ENCODE measurements at places on chromosomes 4 and X.
A peak's percentile ranks its signal among the peaks of the same experiment; 100 is the strongest.

DNA sequence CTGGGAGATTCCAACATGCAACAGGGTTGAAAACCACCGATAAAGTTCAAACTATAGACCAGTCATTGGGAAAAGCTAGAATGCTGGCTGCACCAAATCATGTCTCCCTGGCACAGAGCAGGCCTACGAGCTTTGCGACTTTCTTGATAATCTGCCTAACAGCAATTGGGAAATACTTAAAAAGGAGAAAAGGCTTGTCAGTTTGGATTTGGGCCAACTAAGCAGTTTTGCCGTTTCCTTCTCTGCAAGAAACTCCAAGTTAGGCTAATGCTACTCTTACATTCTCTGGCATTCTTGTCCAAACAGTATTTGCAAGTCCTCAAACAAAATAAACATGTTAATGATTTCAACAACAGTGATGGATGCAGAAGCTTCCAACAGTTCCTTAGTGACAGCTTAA, 87.9 kb downstream of the PDK3 start:
- DNase-seq: peak; percentile 33

DNA sequence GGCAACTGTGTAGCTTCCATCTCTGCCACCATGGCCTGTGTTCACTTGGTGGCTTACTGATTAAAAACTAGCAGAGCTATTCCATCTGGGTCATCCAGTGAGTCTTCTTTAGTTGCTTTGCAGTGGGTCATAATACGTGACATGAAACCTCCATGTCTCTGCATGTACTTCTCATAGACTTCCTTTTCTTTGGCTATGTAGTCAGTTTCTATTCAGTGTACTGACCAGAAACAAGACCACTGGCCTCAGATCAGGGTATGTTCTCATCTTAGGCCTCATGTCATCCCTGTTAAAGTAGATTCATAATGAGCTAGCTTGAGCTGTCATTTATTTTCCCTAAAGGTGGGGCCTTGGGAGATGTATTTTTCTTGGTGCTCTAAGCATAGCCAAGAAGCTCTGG, 195.2 kb downstream of the CCNG2 start:
- no peak for DNase-seq

DNA sequence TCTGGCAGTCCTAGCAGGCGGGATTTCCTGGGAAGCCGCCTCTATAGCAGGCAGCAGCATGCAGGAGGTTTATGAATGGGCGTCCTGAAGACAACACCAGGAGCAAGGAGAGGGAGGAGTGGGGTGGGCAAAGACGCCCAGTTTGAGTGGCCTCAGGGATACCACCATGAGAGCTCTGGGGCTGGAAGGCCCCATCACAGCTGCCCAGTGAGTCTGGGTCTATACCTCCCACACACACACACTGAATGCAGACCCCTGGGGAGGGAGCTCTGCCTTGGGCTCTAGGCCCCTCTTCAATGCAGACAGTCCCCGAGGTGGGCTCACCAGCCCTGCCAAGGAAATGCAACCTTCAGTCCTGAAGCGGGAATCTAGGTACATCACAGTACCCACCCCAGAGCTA, 98.6 kb downstream of the AFAP1 start:
- no peak for DNase-seq

DNA sequence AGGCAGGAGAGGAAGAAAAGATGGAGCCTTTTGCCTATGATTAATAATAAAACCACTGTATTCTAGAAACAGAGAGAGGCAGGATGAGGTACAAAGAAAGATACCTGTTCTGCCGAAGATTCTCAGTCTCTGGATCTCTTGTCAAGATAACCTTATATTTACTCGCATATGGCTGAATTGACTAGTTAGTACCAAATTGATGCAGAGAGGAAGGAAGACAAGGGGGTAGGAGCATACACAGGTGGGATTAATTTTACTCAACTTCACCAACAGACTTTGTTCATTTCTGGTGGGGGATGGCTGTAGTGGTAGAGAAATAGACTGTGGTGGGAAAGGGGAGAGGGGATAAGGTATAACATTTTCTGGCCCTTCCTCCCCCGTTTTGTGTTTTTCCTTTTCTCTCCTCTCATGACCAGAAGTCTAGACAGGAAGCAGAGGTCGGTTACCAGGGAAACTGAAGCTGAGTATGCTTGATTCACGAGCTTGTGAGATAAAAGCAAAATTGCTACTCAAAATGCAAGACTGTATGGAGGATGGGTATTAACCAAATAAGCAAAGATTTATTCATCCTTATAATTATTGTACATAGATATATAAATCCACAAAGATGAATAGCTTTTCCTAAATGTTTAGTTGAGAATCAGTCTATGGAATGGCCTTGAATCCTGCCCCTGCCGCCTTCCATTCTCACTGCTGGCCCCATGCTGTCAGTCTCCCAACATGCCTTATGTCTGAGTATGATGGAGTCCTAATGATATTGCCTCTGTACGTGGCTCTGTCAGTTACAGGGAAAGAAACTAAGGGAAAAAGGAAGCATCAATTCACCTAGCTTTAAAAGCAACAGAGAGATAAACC, 17.8 kb upstream of the PAGE2B start:
- DNase-seq: peak; percentile 75

DNA sequence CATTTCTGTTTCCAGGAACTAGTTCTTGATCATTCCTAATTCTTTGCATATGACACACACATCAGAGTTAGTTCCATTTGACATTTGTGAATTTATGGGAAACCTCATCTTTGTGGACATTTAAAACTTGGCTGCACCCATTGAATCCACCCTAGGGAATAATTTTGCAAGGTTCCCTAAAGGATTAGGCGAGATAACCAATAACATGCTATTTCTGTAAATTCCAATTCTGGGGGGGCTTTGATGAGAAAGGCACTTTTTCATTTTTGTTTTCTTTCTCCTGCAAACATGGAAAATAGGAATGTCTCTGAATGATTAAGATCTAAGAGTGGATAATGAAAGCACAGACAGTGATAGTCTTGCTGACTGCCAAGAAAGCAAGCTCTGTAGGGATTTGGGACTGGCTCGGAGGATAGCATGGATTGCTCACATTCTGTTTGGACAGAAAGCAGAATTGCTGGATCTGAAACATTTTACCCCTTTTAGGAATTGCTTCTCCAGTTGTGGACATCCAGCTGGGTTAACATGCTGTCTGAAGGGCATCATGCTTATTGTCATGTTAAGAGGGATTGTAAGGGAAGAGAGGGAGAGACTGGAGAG, 145.1 kb downstream of the NHS start:
- no peak for DNase-seq

DNA sequence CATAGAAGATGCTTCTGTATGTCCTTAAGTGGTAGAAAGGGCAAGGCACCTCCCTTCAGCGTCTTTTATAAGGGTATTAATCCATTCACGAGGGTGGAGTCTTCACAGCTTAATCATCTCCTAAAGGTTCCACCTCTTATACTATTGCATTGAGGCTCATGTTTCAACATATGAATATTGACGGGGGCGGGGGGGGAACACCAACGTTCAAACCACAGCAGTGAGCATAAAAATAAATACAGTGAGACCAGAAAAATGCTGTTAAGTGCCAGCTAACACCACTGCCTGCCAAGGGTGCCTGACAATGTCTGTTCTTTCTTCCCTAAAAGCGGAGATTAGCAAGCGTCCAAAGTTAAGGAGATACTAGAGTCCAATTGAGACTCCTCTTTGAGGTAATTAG, 323.3 kb downstream of the STK32B start:
- no peak for DNase-seq

GRCh38 chr4:16270454-16271328, 44.4 kb upstream of the TAPT1 start:
- DNase-seq: no peak

- peak; percentile 68 for DNase-seq
Observed at GRCh38 chr4:156898373-156899117, 73.1 kb downstream of the PDGFC start.

DNA sequence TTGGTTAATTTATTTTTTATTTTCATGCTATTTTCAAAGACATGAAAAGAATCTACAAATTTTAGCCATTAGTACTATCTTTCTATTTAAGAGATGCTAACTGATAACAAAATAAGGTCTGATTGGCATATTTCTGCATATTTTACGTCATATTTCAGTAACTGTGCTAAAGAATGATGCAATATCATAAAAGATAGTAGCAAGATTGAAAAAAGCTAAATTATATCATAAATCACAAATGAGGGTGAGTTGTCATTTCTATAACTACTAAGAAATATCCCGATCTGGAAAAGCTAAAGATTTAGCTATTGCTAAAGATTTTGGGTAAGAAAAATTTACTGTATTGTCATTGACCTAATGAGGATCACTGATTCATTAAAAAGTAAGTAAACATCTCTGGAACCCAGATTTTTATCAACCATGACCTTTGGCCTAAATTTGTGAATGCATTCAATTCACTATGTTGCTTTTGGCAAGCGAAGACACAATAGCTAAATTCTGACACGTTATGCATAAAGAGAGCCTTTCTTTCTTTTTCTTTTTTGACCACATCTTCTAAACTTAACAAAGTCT, 103.6 kb downstream of the HPGD start:
- no peak for DNase-seq

GRCh38 chrX:56765811-56766553, 36.9 kb downstream of the NBDY start:
- no peak for DNase-seq

DNA sequence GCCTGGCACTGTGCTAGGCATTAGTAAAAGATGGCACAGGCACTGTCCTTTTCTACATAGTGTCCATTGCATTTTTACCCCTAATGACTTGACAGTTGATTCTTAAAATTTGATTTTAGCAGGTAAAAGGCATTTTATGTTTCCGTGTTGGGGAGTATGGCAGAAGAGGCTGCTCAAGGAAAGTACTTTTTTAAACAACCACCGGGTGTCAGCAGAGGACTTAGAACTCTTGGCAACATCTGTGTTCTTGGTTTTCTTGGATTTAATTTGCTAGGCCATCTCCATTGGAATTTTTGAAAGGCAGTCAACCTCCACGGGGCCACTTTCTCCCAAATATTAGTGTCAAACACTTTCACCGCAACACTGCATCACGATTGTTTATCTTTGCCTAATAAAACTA, 102.9 kb downstream of the TSPAN7 start:
- DNase-seq: peak; percentile 63

DNA sequence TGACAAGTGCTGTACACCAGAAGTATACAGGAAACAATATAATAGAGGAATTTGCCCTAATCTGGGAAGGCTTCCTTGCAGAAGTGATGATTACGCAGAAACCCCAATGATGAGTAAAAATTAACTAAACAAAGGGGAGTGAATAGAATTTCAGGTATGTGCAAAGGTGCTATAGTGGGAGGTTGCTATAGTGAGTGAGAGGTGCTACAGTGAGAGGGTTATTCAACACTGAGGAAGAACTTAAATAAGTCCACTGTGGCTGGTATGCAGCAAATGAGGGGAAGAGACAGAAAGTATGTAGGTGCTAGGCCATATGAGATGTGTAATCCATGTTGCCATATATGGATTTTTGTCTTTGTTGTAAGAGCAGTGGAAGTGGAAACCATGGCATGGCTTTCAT, 69.5 kb downstream of the TRIM2 start:
- DNase-seq: no peak

DNA sequence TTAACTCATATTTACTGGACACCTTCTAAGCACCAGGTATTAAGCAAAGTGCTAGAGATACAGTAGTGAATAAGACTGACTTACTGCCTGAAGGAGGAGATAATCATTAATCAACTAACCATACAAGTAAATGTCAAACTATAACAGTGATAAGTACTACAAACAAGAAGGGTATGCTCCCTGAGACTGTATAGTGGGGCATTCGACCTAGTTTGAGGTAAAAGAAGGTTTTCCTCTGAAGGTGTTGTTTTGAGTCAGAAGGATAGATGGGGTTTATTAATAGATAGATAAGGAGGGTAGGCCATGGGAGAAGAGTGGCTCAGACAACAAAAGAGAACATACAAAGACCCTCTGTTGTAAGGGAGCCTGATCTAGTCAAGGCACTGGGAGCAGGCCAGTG, 105.4 kb downstream of the DDIT4L start:
- DNase-seq: no peak

GRCh38 chr4:168685136-168685809, 188.4 kb downstream of the PALLD start:
- no peak for DNase-seq

GRCh38 chr4:85867271-85867670, 392.3 kb downstream of the ARHGAP24 start:
- no peak for DNase-seq

GRCh38 chr4:132094017-132094416, 1055.1 kb upstream of the PCDH10 start:
- no peak for DNase-seq

- DNase-seq: no peak
Observed at GRCh38 chrX:1407035-1407434, 15.1 kb upstream of the SLC25A6 start.

DNA sequence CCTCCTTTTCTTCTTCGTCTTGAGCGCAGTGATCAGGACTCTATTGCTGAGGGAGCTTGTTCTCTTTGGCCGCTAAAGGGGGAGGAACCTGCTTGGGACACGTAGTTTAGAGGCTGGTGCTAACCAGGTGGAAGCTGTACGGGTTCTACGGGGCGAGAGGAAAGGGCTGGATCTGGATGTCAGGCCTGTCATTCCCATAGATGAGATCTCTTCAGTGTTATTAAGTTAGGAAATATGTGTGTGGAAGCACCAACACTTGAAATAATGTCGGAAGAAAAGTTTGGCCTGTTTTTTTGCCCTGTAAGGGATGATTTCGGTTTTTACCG, 643 bp downstream of the SRP72 start:
- DNase-seq: peak; percentile 52

GRCh38 chrX:132737743-132738142, 220.7 kb downstream of the HS6ST2 start:
- no peak for DNase-seq

DNA sequence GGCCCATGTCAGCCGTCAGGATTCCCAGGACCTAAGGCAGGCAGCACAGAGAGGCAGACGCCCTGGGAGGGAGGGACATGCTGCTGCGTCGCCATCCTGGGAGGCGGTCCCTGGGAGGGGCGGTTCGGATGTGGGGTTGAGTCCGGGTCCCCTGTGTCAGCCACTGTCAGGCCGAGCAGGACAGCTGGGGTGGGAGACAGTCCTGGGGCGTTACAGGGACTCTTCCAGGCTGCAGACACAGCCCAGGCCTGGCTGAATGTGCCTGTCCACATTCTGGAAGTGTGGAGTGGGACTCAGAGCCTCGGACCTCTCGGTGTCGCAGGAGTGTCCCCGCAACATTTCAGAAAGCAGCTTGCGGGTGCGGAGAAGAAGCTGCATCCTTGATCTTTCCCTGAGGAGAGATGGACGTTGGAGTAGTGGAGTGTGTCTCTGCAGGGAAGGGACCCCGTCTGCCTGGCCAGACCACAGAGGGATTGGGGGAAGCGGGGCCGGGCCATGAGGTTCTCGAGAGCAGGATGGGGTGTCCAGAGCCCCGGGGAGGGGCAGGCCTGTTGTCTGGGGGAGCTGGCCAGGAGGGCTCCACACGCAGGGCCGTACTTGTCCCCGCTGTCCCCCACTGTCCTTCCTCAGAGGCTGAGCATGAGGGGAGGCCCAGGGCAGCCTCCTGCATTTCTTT, 6.1 kb downstream of the AKAP17A start:
- no peak for DNase-seq

GRCh38 chrX:114924423-114924822, 93.0 kb downstream of the IL13RA2 start:
- peak; percentile 23 for DNase-seq

GRCh38 chr4:26896636-26897035, 36.0 kb downstream of the STIM2 start:
- peak; percentile 59 for DNase-seq

- DNase-seq: peak; percentile 25
Observed at GRCh38 chr4:11698846-11699590, 270.3 kb upstream of the HS3ST1 start.

GRCh38 chr4:45897946-45898585, 225.8 kb downstream of the GABRG1 start:
- no peak for DNase-seq

- no peak for DNase-seq
Observed at GRCh38 chrX:38806875-38807621, 5.8 kb downstream of the MID1IP1 start.

- no peak for DNase-seq
Observed at GRCh38 chr4:18234108-18234507, 212.6 kb upstream of the LCORL start.
